ENCODE measurements at places on chromosomes 5 and 9.

- no peak for DNase-seq
Observed at GRCh38 chr9:93141771-93142483, 7.9 kb upstream of the NINJ1 start.

DNA sequence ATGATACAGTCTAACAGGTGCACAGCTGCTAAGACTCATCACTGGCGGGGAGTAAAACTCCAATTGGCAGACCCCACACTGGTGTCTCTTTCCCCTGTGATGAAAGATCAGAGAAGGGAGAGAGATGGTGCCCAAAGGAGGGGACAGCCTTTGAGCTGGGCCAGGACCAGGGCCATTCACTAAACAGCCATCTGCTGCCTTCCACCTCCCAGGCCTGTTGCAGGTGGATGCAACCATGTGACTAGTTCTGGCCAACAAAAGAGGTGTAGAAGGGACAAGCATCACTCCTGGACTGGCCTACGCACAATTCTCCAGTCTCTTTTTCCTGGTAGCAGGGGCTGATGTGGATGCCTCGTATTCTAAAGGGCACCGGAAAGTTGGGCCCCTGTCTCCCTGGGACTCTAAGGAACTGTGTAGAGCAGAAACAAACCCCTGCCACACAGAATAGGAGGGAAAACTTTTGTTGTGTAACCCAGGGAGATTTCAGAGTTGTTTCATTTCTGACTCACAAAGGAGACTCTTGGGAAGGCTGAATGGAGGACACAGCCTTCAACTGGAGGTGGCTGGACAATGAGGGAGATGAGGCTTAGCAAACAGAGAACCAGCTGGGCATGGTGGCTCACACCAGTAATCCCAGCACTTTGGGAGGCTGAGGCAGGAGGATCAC, 26.9 kb downstream of the TNIP1 start:
- DNase-seq, result no peak

- no peak for DNase-seq
Observed at GRCh38 chr5:122183098-122183787, 53.9 kb downstream of the ZNF474 start.

DNA sequence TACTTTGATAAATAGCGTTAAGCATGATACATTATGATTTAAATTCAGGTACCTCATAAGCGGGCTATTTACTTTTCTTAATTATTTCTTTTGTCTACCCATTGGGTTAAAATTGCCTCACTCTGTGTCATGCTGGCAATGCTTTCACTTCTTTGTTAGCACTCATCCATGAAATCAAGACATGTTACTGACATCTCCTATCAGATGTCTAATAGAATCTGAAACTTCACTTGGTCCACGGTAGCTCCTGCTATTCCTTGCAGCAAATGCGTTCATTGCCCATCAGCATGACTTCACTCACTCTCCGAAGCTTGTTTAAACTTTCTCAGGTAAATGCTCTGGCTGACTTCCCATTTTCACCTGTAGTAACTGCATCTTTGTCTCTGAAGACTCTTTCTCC, 193.5 kb upstream of the EDIL3 start:
- DNase-seq, result no peak

DNA sequence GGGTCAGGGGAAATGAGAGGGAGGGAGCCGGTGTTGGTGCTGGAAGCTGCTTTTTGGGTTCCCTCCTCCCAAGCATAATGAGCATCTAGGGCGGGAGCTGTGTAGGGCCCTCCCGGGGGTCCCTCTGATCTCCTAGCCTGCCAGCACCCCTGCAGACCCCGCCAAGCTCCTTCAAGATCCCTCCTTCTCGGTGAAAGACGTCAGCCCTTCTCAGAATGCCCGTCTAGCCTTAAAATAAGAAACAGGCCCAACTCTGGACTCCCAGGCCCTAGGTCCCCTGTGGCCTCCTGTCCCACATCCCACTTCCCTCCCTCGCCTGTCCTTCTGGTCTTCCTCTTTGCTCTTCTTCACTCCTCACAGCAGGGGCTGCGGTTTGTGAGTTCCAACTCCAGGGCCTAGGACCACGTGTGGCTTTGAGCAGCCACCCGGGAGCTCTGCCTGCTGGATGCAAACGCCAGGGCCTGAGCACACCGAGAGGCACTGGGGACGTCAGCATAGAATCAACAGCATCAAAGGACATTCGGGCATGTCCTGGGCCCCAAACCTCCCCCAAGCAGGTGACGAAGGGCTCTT, 8.8 kb upstream of the SCGB3A1 start:
- DNase-seq, result no peak

GRCh38 chr5:91141642-91142041, 241.5 kb downstream of the ARRDC3 start:
- no peak for DNase-seq

DNA sequence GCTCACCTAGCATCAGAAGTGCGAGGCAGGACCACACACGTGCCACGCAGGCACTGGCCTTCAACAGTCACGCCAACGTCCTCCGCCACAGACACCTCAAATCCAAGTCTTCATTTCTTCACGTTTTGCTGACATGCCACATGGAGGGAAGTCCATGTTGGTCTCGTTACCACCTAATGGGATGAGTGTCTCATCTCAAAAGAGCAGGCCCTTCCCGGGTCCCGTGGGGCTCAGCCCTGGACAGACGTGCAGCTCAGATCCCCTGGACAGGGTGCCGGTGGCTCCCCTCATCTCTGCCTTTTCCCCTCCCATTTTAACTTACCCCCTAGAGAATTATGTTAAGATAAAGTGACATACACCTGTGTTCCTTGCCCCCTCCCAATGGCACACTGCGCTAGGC, 76.8 kb downstream of the MRPL36 start:
- DNase-seq, result no peak

DNA sequence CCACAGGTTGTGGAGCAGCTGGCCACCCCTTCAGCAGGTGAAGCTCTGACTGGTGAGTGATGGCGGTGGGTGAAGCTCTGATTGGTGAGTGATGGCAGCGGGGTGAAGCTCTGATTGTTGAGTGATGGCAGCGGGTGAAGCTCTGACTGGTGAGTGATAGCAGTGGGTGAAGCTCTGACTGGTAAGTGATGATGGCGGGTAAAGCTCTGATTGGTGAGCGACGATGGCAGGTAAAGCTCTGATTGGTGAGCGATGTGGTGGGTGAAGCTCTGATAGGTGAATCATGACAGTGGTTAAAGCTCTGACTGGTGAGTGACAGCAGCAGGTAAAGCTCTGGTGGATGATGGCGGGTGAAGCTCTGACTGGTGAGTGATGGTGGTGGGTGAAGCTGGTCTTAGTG, 9.4 kb upstream of the ABO start:
- DNase-seq, result no peak

GRCh38 chr9:133778336-133779013, 40.3 kb upstream of the SARDH start:
- no peak for DNase-seq

- DNase-seq, result no peak
Observed at GRCh38 chr9:16099732-16100536, 547.1 kb downstream of the CCDC171 start.

GRCh38 chr5:1042626-1043025, 34.0 kb downstream of the NKD2 start:
- DNase-seq, result no peak

GRCh38 chr9:121358751-121359150, 11.3 kb downstream of the STOM start:
- no peak for DNase-seq

DNA sequence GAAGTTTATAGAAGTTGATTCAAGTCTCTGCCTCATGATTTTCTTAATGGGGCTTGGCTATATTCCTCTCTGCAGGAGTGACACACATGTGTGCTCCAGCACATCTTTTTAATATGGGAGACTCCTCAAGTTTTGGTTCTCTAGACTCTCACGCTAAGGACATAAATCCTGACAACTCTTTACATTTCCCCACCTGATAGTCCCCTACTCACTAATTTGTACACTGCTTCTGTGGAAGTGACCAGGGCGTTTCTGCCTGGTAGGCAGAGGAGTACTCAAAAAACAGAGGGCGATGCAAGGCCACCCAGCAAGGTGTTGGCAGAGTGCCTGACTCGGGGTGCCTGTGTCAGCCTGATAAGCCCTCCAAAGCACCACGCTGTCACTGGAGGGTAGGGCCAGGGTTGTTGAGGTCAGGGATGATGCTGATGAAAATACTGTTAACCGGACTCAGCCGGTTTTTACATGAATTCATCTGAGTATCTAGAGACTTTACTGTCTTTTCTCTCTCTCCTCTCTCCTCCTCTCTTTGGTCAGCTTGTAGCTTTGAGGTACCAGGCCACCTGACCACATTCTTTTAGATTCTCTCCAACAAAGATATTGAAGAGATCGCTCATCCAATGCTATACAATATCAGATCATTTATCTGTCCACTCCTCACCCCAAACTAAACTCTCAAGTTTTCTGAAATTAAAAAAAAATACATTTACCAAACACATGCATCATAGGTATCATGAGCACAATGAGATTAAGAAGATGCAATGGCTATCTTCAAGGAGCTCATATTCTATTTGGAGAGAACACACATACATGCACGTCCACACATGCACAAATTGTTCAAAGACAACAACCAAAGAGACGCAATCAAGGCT, 205.2 kb downstream of the PIK3R1 start:
- DNase-seq, result no peak

DNA sequence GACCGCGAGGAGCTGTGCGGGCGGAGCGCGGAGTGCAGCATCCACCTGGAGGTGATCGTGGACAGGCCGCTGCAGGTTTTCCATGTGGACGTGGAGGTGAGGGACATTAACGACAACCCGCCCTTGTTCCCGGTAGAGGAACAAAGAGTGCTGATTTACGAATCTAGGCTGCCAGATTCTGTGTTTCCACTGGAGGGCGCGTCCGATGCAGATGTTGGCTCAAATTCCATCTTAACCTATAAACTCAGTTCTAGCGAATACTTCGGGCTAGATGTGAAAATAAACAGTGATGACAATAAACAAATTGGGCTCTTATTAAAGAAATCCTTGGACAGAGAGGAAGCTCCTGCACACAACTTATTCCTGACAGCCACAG, 590 bp downstream of the PCDHA6 start:
- no peak for DNase-seq

GRCh38 chr9:22158927-22159346, 149.8 kb upstream of the CDKN2B start:
- DNase-seq, result no peak

DNA sequence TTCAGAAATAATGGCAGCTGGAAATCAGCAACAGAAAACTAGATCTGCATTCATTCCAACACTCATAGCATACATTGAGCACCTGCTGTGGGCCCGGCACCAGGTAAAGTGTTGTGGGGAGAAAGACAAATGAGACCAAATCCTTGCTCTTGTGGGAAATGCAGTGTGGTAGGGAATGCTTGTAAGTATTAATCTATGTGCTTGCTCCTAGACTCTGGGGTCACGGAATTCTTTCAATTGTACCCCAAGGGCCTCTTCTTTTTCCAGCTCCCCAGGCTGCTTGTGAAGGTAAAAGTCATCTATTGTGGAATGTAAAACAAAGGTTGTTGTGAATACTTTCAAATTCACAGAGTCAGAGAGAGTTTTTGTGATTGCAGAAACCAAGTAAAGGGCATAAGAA, 501.9 kb downstream of the CDK5RAP2 start:
- no peak for DNase-seq

DNA sequence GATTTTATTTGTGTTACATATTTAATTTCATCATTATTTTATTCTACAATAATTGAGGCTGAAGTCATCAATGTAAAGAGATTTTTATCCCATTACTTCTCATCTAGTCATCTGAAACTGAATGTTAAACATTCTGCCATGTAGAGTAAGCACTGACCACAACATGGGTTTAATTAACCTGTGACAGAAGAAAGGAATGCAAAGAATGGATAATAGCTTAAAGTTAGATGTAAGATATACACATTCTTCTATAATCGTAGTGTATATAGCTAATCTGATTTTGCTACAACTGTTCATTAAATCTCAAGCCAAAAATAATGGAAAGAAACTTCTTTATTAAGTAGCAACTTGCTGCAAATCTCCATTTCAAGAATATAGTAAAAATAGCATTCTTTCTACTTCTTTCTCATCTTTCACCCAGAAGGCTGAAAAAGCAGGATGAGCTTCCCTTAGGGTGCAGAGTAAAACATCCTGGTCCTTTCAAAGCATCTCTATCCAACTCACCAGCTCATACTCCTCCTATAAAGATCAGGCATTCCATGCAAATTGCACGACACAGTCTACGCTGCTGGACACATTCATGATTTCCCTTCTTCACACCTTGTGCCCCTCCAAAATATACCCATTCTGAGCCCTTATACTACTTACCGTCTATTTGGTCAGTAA, 115.2 kb downstream of the EFNA5 start:
- DNase-seq, result no peak

GRCh38 chr9:95435074-95435728, 81.6 kb downstream of the PTCH1 start:
- no peak for DNase-seq

- DNase-seq, result no peak
Observed at GRCh38 chr9:111598733-111599091, 735 bp downstream of the PTGR1 start.

DNA sequence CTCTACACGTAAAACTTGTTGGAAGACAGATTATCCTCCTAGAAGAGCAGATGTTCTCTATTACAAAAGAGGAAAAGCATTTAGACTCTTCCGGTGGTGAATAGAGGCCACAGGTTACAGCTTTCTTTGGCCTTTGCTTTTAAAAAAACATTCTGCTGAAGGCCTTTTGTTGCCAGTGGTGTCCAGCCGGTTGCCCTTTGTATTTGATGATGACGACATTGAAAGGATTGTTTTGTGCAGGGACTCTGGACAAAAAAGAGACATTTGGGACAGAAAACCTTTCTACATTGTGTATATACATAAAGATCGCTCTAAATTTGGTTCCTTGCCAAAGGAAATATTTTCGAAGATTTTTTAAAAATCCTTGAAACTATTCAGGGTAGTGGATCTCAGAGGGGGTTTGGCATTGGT, 180.3 kb downstream of the C9orf152 start:
- no peak for DNase-seq

DNA sequence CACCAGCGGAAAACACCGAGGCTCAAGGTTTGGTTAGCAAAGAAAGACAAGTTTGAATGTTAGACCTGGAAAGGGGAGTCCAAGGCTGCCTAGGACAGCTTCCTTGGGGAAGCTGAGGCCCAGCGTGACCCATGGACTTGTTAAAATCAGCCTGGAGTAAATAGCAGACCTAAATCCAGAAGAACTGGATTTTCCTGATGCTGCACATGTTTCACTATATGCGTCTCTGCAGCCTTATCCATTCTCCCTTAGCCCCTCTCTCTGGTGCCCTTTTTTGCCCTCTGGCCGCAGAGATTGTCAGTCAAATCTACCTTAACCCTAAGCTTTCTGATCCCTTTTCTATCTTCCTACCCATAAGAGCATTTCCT, 119.9 kb downstream of the NTRK2 start:
- no peak for DNase-seq
